Stimulated activated CD8-positive, alpha-beta memory T cell treated with anti-CD3 and anti-CD28 coated beads, Interleukin-7, amount 100 ng/mL, for 4 hours (primary cell): ENCODE measurements at places on chromosomes 6 and 20.

DNA sequence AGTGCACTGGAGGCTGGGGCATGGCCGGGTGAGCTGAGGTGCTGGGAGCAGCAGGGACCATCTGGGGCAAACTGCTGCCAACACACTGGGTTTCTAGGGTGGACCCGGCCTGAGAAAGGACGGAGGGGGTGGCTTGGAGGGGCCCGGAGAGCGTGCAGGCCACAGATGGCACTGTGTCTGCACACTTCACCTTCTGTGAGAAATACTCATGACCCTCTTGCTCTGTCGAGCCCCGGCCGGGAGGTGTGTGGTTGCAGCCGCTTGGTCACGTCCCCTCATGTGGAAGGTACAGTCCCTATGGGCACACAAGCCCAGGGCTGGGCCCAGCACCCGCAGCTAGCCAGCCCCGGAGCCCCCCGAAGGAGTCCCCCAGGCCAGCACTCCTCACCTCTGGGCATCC, 59.7 kb downstream of the RBM38 start:
- DNase-seq: no peak

DNA sequence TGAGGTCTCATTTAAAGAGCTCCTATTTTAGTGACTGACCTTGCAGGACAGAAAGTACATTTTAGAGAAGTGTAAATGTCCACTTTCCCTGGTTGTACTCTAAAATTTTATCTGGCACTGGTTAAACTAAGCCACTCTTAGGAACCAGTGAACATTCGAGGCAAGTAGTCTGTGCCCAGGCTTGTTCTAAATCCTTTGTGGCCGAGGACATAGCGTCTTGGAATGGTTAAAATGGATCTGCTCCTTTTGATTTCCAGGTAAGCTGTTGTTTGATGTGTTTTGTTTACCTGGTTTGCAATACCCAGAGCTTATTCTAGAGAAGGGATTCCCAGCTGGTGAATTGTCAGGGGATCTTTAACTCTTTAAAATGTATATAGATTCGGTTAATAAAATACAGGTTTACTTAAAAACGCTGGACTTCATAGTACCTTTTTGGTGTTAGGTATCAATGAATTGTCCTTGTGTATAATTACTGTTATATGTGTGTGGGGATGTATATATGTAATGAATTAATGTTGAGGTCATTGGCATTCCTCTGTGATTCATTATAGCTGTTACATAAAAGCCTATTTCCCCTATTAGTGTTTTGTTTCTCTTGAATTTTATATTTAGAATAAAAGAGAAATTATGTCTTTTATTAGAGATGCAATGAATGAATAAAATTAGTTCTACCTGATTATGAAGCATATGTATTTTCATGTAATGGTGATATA, 15.8 kb downstream of the SNX9 start:
- no peak for DNase-seq

DNA sequence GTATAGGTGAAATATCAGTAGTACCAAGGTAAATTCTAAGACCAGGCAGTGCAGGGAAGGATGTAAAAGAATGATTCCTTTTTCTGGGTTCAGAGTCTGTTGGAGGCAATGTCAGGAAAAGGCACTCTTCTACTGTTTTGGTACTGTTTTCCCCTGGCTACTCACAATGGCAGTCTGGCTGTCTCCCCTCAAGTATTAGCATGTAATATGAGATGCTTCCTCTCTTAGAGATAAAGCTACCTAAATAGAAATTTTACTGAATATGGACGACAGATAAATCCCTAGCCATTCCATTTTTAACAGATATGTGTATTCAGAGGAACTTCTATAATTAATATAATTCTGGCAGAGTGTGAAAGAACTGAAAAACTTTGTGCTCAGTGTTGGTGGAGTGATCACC, 3.5 kb downstream of the RNF8 start:
- no peak for DNase-seq

DNA sequence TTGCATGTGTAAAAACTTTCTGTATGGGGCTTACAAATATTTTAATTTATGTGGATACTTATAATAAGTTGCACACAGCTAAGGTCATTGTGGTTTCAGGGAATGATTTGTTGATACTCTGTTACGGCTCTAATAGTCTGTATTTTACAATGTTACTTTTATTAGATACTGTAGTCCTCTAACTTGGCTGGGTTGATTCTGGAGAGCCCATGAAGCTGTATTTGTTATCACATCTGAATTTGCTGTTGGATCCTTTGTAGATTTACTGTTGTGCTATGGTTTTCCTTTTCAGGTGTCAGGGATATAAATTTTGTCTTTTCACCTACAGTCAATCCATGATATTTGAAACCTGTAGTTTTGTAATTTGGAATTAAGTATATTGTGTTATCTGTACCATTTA, 161.0 kb downstream of the ARID1B start:
- DNase-seq: no peak

GRCh38 chr20:2602046-2602735, 50.2 kb upstream of the NOP56 start:
- no peak for DNase-seq

DNA sequence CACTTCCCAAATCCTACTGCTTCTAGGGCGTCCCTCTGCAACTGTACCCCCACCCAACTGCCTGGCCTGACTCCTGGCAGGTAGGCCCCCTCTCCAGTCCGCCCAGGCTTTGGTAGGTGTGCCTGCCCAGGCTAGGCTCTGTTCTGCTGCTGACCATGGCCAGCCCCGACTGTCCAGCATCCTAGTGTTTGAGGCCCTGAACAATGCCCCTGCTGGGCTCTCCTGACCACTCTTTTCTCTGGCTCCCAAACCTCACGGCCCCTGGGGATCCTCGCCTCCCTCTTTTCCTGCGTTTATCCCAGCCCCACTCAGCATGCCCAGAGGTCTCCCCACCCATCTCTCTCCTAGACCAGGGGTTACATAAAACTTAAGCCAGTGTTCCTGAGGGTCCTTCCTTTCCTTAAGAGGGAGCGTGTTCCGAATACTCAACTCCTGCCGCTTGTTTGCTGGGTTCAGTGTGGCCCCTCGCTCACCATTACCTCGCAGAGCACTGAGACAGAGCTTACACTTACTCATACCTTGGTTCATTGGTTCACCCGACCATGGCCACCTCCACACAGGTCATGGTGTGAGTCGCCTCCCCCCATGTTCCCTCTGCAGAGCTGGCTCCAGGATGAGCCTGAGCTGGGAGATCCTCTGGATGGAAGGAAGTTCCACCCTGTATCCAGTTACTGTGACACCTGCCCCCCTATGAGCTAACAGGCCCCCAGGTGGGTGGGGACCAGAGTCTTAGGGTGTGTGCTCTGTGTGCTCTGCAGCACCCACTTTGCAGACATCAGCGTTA, 21.0 kb upstream of the MYT1 start:
- DNase-seq: no peak

DNA sequence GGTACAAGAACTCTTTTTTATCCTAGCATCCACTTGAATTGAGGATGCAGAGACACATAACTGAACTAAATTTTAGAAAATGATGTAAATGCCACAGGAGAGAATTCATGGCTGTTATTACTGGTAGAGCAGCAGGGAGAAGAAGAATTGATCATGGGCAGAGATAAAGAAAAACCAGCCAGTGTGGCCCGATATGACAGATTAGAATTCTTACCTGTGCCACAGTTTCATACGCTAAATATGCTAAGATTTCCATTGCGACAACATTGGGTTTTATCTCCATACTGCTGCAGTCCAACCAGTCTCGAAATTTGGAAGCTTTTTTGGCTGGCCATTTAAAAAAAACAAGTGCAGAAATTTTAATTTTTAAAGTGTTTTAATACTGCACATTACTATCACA, 373.8 kb upstream of the RUNX2 start:
- DNase-seq: no peak

GRCh38 chr20:60569116-60569515, 610.9 kb downstream of the CDH26 start:
- DNase-seq: no peak

DNA sequence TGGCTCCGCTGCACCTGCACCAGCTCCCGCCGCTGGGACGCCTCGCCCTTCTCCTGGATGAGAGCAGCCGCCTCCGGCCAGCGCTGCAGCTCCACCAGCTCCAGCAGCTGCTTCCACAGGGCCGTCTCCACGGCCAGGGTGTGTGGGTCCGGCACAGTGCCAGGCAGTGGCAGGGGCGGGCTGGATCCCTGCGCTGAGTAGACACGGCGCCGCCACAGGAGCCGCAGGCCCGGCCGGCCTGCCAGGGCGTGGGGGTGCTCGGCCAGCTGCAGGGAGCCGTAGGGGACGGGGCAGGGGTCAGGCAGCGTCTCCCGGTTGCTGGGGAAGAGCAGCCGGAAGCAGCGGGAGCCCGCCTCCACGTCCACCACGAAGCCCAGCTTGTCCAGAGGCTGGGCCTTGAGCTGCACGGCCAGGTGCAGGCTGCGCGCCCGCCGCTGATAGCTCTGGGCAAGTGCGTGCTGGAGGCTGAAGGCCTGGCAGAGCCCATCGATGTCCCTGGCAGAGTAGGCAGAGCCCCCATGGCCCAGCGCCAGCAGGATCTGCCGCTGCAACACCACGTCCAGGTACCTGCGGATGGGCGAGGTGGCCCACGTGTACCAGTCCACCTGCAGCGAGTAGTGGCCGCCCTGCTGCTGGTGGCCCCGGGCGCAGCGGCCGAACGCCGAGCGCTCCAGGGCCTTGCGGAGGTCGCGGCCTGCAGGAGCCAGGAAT, 9.4 kb downstream of the FNDC11 start:
- DNase-seq: no peak

DNA sequence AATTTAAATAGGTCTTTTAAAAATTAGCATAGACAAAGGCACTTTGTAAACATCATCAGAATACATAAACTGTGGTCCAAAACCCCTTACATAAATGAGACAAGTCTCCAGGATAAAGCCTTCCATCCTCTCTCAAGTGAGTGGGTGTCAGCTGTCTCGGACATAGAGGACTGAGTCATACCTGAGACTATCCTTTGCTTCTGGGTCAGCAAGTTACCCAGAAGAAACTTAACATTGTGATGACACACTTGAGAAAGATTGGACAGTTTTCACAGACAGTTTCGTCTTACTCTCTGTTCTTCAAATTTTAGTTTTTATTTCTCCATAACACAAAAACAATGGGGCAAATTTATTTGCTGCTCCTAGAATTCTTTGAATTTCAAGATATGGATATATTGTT, 838.0 kb downstream of the DHX35 start:
- DNase-seq: no peak

- no peak for DNase-seq
Measured at GRCh38 chr6:88031550-88031949, 16.1 kb upstream of the SPACA1 start.

DNA sequence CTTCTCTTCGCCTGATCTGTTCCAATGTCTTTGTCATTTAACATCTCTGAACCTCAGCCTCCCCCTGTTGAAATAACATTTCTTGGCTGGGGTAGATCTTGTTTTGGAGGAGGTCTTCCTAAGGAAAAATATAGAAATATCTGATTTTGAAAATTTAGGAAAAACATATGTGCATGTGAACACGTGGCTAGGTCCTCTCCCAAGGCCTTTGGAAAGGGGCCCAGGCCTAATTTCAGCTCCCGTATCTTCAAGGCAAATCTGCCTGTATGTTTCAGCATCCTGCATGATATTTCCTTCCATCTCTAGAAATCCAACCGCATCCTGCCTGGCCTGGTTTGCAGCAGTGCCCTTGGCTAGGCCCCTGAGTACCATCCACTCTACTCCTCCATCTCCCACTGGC, 261.2 kb downstream of the PHACTR1 start:
- no peak for DNase-seq

- DNase-seq: no peak
Measured at GRCh38 chr20:3738111-3739053, 5.9 kb downstream of the HSPA12B start.

DNA sequence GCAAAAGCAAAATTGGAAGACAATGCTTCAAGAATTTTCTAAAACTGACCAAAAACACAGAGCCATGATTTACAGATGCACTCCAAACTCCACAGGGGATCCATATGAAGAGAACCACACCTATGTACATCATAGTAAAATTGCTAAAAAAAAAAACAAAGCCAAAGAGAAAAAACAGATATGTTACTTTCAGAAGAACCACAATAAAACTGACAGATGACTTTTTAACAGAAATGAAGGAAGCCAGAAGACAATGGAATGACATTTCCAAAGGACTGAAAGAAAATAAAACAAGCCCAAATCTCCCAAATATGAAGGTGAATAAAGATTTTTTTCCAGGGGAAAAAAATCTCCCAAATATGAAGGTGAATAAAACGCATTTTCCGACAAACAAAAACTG, 17.5 kb downstream of the TRERF1 start:
- DNase-seq: no peak

DNA sequence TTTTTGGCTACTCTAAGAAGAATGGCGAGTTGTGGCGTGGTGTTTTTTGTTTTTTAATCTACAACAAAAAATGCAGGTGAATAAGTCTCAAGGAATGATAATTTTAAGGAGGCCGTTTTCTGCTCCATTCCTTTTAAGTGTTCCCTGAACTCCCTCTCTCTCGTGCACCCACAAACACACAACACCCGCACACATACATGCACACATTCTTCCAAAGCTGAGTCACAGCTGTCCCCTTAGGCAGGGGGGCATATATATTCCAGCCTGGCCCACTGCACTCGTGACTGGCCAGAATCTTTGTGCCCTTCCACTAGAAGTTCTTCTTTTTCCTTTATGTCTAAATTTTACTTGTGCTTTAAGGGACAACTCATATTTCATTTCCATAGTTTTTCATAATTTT, 405.7 kb downstream of the LMBRD1 start:
- no peak for DNase-seq

DNA sequence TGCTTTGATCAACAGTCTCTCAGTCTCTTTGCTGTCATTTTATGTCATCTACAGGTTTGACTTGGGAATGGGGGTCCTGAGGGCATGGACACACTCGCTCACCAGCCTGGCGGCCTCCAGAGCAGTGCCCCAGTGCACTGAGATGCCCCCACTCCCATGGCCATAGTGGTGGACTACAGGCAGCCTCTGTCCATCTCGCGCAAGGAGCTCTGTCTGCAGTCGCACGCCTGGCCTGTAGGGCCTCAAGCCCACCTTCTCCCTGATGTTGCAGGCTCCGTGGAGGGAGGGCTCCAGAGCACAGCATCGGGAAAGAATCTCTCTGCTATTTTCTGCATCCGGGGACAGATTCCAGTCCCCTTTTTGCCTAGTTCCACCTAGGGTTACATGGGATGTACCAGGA, 22.6 kb downstream of the DDO start:
- no peak for DNase-seq

- DNase-seq: no peak
Measured at GRCh38 chr6:129175066-129175465, 292.1 kb downstream of the LAMA2 start.

- DNase-seq: no peak
Measured at GRCh38 chr6:2546901-2547300, 203.8 kb downstream of the MYLK4 start.

- no peak for DNase-seq
Measured at GRCh38 chr20:52746190-52746589, 226.0 kb upstream of the TSHZ2 start.

- DNase-seq: no peak
Measured at GRCh38 chr6:124795643-124796463, 166.4 kb upstream of the RNF217 start.

GRCh38 chr6:27584326-27584725, 111.4 kb upstream of the ZNF184 start:
- no peak for DNase-seq

GRCh38 chr20:50393242-50393641, 116.9 kb upstream of the PTPN1 start:
- no peak for DNase-seq

- DNase-seq: no peak
Measured at GRCh38 chr6:137610702-137611101, 116.5 kb upstream of the OLIG3 start.
